ENCODE measurements at places on chromosomes 2 and 18. TPM values are rescaled to one million over a fixed set of nuclear protein-coding genes. Genes with fewer than 3 reads are reported as not detected.

DNA sequence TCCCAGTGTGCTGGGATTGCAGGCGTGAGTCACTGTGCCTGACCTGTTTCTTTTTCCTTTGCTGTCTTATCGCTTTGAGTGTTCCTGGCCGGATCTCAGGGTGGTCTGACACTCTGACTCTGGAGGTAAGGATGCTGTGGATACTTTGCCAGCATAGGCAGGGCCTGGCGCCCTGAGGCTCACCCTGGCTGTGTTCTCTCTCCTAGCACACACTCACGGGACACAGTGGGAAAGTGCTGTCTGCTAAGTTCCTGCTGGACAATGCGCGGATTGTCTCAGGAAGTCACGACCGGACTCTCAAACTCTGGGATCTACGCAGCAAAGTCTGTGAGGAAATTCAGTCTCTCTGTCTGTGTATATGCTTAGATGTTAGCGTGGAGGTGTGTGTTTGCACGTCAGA, 18.0 kb upstream of the SAG start:
- peak; percentile 48 for DNase-seq

GRCh38 chr2:39107156-39107555, 13.7 kb downstream of the SOS1 start:
- DNase-seq, result no peak

DNA sequence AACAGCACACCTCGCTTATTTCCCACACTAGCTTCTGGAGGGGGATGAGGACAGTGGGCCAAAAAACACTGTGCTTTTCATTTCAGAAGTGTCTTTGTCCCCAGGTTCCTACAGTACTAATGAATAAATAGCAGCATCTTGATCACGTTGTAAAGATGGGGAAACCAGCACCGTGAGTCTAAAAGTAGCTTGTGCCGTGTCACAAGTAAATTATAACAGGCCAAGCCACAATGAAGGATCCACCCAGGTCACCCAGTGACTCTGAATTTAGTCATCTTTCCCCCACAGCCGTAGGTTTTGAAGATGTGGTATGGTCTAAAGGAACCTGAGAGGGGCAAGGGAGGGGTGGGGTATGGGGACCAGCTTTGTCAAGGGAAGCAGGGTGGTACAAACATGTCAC, 8.8 kb downstream of the FZD7 start:
- DNase-seq, result peak; percentile 46

GRCh38 chr2:19806591-19806990, 95.2 kb downstream of the TTC32 start:
- no peak for DNase-seq

- DNase-seq, result no peak
These were observed 662.2 kb downstream of the XIRP2 start for GRCh38 chr2:167550448-167550847.

GRCh38 chr2:232336241-232336736, 42.3 kb upstream of the ALPP start:
- no peak for DNase-seq

DNA sequence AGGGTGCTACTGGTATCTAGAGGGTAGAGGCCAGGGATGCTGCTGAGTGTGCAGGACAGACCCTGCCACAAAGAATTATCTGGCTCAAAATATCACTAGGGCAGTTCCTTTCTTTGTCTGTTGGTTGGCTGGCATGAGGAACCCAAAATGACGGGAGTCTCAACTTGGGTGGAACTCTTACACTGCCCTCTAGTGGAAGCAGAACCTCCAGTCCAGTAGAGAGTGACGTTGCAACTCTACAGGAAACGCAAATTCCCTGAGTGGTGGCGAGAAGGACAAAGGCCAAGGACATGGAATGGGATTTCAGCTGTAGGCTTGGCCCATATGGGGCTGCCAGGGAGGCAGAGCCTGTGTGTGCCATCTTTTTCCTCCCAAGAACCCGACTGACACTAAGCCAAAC, 47.1 kb downstream of the COPS8 start:
- no peak for DNase-seq

GRCh38 chr2:236517251-236518031, 52.2 kb upstream of the ACKR3 start:
- no peak for DNase-seq

DNA sequence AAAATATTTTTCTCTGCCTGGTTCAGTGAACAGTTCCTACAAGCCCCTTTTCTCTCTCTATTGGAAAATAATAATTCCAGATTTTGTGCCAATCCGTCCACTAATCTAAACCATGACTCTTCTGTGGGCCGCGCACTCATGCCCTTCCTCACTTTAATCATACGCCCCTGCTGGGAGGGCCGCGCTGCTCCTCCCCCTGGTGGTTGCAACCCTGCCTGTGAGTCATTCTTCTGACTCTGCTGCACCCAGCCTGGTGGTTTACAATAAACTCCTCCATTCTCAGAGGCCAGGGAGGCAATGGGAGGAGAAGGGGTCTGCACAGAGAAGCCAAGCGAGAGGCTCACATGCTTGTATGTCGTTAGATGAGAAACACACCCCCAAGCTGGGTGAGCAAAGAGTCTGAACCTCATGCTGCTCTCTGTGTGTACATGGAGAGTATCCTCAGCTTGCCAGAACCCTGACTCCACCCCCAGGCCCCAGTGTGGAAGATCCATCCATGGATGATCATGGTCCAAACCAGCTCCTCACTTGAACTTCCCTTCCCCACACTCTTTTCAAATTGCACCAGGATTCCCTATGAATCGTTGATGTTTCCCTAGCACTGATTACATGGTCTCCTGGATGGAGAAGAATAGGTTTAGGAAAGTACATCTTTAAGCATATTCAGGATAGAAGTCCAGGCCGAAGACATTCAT, 228.9 kb downstream of the ANKRD30B start:
- DNase-seq, result peak; percentile 64

FSIP2 gene
- total RNA-seq, result 0.25 TPM

CIB4 gene
- not detected for total RNA-seq

MAPRE3 gene
- 0.57 TPM for total RNA-seq

TUBA3D gene
- not detected for total RNA-seq

TEX261 gene
- total RNA-seq, result 61.5 TPM

TDRD15 gene
- total RNA-seq, result not detected

CXCR1 gene
- total RNA-seq, result not detected
